Foreskin keratinocyte (primary cell): ENCODE measurements at places on chromosomes 5 and 9. TPM values are rescaled to one million over a fixed set of nuclear protein-coding genes. Genes with fewer than 3 reads are reported as not detected.

The TRMO gene
- polyA plus RNA-seq: 6.2 and 7.9 TPM in 2 replicates

The PCDH12 gene
- 0.01 and 0.02 TPM in 2 replicates for polyA plus RNA-seq

DNA sequence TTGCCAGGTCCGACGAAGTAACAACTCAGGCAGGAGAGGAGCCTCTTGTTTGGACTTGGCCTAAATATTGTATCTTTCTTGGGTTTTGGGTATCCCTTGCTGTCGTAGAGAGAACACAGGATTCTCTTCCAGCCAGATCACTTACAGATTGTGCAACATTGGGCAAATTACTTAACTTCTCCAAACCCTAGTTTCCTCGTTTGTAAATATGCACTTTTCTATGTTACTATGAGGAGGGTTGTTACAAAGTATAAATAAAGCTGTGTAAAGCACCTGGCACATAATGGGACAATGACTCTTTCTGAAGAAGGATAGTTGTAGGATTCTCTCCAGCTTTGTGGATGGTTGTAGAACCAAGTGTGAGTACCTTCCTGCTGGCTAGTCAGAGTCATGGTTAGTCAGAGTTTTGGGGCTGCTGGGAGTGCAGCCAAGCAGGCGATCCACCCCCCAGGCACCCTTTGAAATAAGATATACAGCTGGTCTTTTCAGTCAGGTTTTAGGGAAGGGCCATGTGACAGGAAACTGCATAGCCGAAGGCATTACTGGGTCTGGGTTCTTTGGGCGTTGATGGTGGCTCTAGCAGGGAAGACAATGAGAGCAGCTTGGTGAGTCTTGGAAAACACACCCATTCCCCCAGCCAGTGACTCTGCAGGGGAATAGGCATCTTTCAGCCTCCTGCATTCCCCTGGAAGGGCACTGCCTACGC is 49.9 kb upstream of the GDNF start:
- peak; percentile 95 for DNase-seq

DNA sequence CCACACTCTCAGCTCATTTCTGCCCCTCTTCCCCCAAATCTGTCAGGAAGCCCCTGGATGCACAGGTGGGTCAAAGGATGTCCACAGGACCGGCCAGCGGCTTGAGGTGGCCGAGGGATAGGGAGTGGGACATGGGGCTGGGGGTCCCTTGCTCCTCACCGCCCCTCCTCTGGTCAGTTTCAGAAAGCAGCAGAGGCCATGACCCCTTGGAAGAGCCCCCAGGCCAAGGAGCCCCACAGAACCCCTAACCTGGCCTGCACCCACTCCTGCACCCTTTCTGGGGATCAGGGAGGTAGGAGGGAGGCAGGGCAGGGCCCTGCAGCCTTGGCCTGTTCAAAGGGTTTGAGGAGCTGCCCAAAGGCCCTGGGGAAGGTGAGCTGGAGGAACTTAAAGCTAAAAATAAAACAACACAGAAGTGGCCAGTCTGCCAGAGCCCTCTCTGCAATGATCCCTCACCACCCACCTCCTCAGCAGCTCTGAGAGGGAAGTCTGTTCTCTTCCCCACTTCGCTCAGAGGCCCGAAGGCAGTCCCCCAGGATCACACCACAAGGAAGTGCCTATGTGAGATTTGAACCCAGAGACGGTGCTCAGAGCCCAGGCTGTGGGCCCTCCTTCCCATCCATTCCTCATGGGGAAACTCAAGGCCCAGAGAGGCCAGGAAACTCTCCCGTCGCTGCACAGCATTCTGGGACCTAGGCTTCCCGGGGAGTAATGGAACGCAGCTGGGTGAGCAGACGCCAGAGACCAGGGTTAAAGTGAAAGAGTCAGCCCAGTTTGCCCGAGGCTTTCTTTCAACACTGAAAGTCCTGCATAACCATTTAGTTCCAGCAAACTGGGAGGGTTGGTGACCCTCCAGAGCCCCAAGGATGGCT is 910 bp downstream of the ENG start:
- DNase-seq: no peak

The TRPM6 gene
- polyA plus RNA-seq: 0.12 TPM in 2 replicates

GRCh38 chr5:116291271-116291670 is 206.4 kb downstream of the COMMD10 start:
- DNase-seq: no peak

The CEL gene
- 0.44 and 0.70 TPM in 2 replicates for polyA plus RNA-seq

DNA sequence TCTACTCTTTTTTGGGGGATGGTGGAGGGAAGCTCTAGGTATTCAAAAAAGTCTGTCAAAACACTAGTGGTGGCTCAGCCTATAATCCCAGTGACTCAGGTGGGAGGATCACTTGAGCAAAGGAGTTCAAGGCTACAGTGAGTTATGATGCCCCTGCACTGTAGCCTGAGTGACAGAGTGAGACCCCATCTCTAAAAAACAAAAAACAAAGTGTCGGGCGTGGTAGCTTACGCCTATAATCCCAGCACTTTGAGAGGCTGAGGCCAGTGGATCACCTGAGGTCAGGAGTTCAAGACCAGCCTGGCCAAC is 15.8 kb upstream of the SLC35D2 start:
- DNase-seq: no peak

DNA sequence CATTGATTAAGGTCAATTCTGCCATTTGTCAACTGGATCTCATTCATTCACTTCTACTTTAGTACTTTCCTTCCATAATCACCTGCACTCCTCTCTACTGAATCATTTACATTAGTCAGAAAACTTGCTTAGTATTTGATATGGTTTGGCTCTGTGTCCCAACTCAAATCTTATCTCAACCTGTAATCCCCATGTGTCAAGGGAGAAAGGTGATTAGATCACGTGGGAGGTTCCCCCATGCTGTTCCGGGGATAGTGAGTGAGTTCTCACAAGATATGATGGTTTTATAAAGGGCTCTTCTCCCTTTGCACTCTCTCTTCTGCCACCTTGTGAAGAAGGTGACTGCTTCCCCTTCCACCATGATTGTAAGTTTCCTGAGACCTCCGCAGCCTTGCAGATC is 23.7 kb upstream of the UGCG start:
- DNase-seq: no peak

GRCh38 chr5:173717959-173718358 is 101.5 kb upstream of the BOD1 start:
- DNase-seq: no peak

DNA sequence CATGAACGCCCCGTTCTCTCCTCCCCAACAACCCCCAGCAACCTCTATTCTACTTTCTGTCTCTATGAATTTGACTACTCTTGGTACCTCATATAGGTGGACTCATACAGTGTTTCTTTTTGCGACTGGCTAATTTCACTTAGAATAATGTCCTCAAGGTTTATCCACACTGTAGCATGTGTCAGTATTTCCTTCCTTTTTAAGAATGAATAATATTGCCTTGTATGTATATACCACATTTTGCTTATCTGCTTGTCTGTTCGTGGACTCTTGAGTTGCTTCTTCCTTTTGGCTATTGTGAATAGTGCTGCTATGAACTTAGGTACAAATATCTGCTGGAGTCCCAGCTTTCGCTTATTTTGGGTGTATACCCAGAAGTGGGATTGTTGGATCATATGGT is 42.7 kb downstream of the IQGAP2 start:
- DNase-seq: no peak

The GAS1 gene
- 0.66 and 0.72 TPM in 2 replicates for polyA plus RNA-seq

The SLC6A19 gene
- polyA plus RNA-seq: not detected in 2 replicates

GRCh38 chr9:121201045-121201737 is 478 bp downstream of the RAB14 start:
- DNase-seq: no peak

- no peak for DNase-seq
Observed at GRCh38 chr9:28967226-28967625, 1393.9 kb upstream of the C9orf72 start.

GRCh38 chr9:94971378-94972131 is 245.1 kb downstream of the AOPEP start:
- DNase-seq: no peak

The DPM2 gene
- 61.0 and 65.8 TPM in 2 replicates for polyA plus RNA-seq

DNA sequence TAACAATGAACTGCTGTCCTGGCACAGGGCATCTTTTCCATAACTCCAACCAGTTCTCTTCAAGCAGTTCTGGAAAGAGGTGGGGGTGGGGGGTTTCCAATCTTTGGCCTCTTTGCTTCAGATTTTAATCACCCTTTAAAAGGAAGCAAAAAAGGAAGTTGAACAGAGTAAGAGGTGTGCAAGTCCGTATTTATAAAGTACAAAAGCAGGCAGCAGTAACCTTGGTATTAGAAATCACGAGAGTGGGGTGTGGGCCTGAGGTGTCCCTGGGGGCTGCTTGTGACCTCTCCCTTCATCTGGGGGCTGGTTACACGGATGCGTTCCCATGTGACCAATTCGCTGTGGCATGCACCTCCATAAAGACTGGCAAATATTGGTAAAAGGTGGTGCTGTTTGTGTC is 70.5 kb downstream of the PTCH1 start:
- DNase-seq: no peak

- DNase-seq: no peak
Observed at GRCh38 chr9:13089666-13090065, 189.8 kb downstream of the MPDZ start.

DNA sequence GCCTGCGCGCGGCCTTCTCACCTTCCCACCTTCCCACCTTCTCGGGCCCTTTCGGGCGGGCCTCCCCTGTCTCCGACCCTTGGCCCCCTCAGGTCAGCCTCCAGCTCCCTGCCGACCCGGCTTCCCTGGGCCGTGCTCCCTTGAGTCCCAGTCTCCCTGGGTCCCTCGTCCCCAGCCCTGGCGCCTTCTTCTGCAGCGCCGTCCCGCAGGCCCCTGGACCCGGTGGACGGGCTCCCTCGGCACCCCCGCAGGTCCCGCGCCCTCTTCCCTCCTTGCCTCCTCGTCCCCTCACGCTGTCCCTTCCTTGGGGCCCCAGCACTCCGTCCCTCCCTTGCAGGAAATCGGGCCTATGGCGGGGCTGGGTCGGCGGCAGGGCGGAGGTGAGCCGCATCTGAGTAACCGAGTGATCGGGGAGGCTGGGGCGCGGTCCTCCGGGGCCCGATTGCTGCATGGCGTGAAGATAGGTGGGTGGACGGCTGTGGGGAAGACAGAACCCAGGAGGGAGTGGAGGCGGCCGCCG is 7.6 kb downstream of the ARPC5L start:
- DNase-seq: no peak

The PCDHB11 gene
- polyA plus RNA-seq: not detected in 2 replicates

DNA sequence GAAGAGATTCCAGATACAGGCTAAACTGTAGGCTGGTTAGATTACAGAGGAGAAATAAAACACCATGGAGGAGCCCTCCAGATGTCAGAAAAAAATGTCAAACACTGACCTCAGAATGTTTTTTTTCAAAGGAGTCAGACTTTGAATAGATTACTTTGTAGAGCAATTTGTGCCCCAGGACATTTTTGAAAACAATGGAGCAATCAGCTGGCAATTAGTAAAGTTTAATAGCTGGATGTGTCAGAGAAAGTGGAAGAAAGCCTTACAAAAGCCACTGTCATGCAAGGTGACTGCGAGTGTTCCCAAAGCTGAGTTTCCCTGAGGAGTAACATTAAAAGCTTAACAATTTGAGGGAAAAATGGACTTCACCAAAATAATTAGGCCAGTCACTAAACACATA is 417.8 kb upstream of the CTNND2 start:
- DNase-seq: no peak

The SLC45A2 gene
- polyA plus RNA-seq: not detected in 2 replicates

DNA sequence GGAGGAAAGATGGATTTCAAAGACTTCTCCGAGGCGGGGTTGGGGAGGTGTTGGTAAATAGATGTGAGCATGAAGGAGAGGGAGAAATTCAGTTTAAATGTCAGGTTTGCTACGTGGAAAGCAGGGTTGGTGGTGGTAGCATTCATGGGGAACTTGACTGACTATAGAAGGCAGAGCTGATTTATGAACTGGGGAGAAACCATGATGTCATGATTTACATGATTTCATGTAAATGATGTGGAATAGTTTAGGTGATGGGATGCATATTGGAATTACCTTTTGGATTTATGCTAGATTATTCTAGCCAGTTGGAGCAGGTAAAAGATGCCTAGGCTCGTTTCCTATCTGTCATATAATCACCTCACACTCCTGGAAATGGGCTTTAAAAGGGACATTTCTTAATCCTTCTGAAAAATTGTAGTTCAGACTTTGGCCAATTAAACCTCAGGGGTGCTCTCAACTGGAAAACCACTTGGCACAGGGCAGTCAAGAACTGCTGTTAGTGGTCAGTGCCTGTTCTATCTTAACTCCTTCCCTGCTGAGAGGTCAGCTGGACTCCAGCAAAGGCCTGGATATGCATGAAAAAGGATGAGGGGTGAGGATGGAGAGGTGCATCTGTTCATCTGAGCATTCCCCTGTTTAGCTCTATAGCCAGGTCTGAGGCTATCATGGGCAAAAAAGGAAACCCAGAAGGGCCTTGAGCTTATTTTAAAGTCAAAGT is 50.1 kb upstream of the BASP1 start:
- no peak for DNase-seq
